ENCODE measurements at places on chromosomes 1 and 21. TPM values are rescaled to one million over a fixed set of nuclear protein-coding genes. Genes with fewer than 3 reads are reported as not detected.

Gene KRTAP7-1
- total RNA-seq: not detected

Gene NUDT4B
- 25.3 TPM for total RNA-seq

Gene RUNX1
- total RNA-seq: 43.0 TPM

Gene C8A
- total RNA-seq: not detected

Gene AK4
- 15.4 TPM for total RNA-seq

Gene CASZ1
- total RNA-seq: 19.1 TPM

Gene KIF26B
- 19.6 TPM for total RNA-seq

Gene UMODL1
- total RNA-seq: not detected

Gene ZFP69B
- 8.1 TPM for total RNA-seq

Gene DIO1
- total RNA-seq: not detected

Gene CLCA1
- total RNA-seq: not detected

Gene GJA8
- not detected for total RNA-seq

Gene RNF186
- not detected for total RNA-seq

Gene FYB2
- not detected for total RNA-seq

All from kidney epithelial cell (primary cell).